ENCODE measurements at places on chromosomes 4 and X.
A peak's percentile ranks its signal among the peaks of the same experiment; 100 is the strongest.

DNA sequence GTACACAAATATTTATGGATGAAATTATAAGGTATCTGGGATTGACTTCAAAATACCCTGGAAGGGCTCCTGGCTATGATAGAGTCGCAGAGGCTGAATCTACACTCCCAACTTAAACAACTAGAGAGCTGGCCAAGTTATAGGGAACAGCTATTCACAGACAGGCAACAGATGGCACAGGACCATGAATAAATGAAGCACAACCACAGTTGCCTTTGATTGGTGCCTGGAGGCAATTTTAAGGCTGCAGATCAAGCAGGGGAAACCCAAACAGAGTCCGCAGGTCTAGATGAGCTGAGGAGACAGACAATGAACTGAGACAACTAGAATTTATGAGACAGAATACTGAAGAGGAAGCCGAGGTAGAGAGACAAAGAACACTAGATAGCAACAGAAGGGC lies 155.9 kb downstream of the EVC2 start:
- DNase-seq: no peak
- peaks cover 73% of the 10 kb centered on the region for H3K36me3 ChIP-seq
- no peaks in the 10 kb centered on the region for H3K27me3 ChIP-seq
- no peak overlapping the region for H3K27ac ChIP-seq

DNA sequence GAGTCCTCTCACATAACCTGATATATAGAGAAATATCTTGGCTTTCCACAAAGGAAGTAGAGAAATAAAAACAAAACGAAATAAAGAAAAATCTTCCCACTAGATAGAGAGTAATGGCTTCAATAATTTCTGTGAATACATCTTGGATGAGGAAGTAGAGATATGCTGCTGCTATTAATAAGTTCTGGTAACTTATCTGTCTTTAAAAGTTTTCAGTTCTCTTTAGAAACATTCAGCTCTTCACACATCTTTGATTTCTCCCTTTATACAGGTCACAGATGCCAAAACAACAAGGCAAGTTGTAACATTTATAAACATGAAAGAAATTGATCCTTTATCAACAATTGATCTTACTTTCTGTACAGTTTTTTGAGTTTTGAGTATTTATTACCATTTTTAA lies 615.8 kb downstream of the TRAM1L1 start:
- H3K4me3 ChIP-seq: no peak overlapping the region
- no peak for DNase-seq
- no peaks in the 10 kb centered on the region for H3K36me3 ChIP-seq
- no peak overlapping the region for H3K27ac ChIP-seq
- H3K4me1 ChIP-seq: peaks cover 6% of the 10 kb centered on the region

DNA sequence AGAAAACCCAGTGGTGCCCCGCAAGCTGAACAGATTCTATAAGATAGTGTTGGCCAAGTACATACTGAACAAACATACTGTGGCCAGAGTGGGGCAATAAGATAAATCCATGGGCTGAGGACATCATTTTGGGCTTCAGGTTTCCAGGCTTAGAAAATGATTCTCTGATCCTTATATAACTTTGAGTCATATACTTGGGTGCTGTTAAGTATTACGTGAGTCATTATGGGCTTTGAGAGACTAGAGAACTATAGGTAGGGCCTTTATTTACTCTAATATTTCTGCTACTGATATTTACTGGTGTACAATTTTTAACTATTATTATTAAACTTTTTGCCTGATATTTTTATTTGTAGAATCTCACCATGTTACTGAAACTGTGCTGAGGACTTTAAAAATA lies 586.1 kb downstream of the CENPC start:
- H3K36me3 ChIP-seq: no peaks in the 10 kb centered on the region
- H3K4me3 ChIP-seq: no peak overlapping the region

GRCh38 chr4:52588097-52588496 lies 71.0 kb downstream of the USP46 start:
- no peaks in the 10 kb centered on the region for H3K27me3 ChIP-seq

GRCh38 chrX:131907488-131908314 lies 115.4 kb upstream of the STK26 start:
- H3K27me3 ChIP-seq: no peaks in the 10 kb centered on the region
- H3K4me1 ChIP-seq: peaks cover 26% of the 10 kb centered on the region
- no peak overlapping the region for H3K27ac ChIP-seq
- no peak for DNase-seq
- no peaks in the 10 kb centered on the region for H3K36me3 ChIP-seq

DNA sequence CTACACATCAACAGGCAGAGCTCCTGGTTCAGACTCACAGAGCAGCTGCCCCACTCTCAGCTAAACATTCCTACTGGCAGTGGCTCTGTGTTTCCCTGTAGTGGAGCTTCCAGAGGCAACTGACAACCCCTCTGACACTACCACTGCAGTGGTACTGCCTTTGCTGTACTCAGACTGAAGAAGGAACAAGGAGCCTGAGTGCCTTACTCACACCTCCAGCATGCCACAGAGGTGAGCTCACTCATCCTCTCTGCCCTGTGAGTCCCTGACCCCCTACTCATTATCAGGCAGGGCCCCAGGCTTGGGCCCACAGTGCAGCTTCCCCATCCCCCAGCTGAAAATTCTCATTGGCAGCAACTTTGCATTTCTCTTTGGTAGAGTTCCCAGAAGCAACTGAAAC lies 240.5 kb upstream of the POF1B start:
- H3K4me3 ChIP-seq: no peak overlapping the region
- no peak overlapping the region for H3K27ac ChIP-seq
- H3K36me3 ChIP-seq: no peaks in the 10 kb centered on the region
- peaks cover 6% of the 10 kb centered on the region for H3K4me1 ChIP-seq
- DNase-seq: no peak
- H3K27me3 ChIP-seq: no peaks in the 10 kb centered on the region

GRCh38 chr4:61527888-61528287 lies 327.8 kb downstream of the ADGRL3 start:
- no peaks in the 10 kb centered on the region for H3K27me3 ChIP-seq
- no peak for DNase-seq
- H3K36me3 ChIP-seq: peaks cover 6% of the 10 kb centered on the region
- no peak overlapping the region for H3K4me3 ChIP-seq
- no peak overlapping the region for H3K27ac ChIP-seq

- H3K36me3 ChIP-seq: no peaks in the 10 kb centered on the region
- H3K27ac ChIP-seq: no peak overlapping the region
- no peaks in the 10 kb centered on the region for H3K27me3 ChIP-seq
- H3K4me1 ChIP-seq: peaks cover 4% of the 10 kb centered on the region
Observed at GRCh38 chrX:101223226-101223625, 3.6 kb downstream of the DRP2 start.

DNA sequence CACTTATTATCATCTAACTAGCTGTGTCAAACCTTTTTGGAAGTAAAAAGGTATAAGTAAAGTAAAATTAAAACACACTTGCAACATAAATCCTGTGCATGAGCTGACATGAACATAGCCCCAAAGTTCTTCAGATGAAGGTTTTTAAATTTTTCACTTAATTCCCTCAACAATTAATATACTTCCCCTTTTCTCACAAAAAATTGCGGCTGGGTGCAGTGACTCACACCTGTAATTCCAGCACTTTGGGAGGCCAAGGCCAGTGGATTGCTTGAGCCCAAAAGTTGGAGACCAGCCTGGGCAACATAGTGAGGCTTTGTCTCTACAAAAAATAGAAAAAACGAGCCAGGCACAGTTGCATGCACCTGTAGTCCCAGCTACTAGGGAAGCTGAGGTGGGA lies 16.8 kb downstream of the RASGEF1B start:
- H3K27me3 ChIP-seq: no peaks in the 10 kb centered on the region
- no peak for DNase-seq
- H3K4me1 ChIP-seq: peaks cover 47% of the 10 kb centered on the region
- no peak overlapping the region for H3K4me3 ChIP-seq
- no peak overlapping the region for H3K27ac ChIP-seq

GRCh38 chr4:23881674-23882337 lies 8.0 kb downstream of the PPARGC1A start:
- no peak overlapping the region for H3K4me3 ChIP-seq
- no peak for DNase-seq
- no peak overlapping the region for H3K27ac ChIP-seq
- H3K4me1 ChIP-seq: peaks cover 39% of the 10 kb centered on the region
- peaks cover 65% of the 10 kb centered on the region for H3K27me3 ChIP-seq

DNA sequence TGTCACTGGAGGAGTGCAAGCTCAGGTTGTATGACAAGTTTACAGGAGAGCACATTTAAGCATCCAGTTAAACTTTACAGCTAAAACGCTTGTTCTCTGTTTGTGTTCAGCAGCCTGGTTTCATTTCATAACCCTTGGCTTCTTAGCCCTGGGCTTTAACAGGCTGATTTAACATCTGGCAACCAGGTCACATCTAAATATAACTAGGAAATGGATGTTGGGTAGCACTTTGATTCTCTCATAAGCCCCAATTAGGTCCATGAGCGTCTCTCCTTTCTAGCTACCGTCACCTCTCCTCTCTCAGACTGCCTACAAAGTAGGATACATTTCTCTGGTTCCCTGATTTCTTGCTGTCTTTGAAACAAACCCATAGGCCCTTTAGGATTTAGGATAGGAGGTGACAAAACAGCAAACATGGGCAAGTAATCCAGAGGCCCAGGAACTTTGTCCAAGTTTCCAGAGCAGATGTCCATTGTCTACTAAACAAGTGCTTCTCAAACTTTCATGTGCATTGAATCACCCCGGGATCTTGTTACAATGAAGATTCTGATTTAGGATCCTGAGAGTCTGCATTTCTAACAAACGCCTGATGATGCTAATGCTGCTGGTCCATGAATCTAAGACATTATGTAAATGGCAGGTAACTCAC lies 22.5 kb downstream of the OTUD6A start:
- no peaks in the 10 kb centered on the region for H3K36me3 ChIP-seq
- H3K4me1 ChIP-seq: peaks cover 10% of the 10 kb centered on the region
- H3K27ac ChIP-seq: no peak overlapping the region
- H3K27me3 ChIP-seq: no peaks in the 10 kb centered on the region

- no peaks in the 10 kb centered on the region for H3K27me3 ChIP-seq
- H3K4me1 ChIP-seq: peaks cover 13% of the 10 kb centered on the region
- H3K27ac ChIP-seq: peak overlapping the region; percentile 13
- no peak for DNase-seq
- peaks cover 19% of the 10 kb centered on the region for H3K36me3 ChIP-seq
Observed at GRCh38 chrX:10108288-10108687, 48.5 kb upstream of the CLCN4 start.

DNA sequence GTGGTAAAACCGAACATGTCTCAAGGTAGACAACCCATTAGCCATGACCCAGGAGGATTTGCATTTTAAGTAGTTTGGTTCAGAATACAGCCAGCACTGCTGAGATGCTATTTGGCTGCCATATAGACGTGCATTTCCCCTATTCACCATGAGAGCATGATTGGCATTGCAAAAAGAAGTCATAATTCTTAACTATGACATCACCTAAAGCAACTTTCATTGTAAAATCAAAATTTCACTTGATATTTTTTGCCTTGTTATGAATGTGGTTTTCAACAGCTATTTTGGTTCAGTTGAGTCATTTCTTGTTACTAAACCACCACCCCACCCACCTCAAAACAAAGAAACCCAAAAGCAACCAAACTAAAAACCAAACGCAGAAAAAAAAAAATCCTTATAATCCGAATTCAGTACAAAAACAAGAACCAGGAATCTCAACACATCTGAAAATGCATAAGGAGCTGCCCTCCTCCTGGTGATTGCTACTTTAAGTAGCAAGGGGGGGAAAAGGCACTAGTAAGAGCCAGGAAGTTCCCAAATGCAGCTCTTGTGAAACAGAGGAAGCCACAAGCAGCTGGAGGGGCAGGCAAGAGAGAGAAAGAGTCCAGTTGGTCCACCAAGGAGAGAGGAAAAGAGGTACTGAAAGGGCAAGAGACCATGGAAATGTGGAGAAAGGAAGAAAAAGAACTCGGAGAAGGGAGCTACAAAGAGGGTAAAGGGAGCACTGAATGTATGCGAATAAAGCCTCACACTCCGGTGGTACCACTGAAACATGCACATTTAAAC lies 3.1 kb downstream of the SLITRK4 start:
- no peaks in the 10 kb centered on the region for H3K36me3 ChIP-seq
- no peak for DNase-seq
- peaks cover 10% of the 10 kb centered on the region for H3K4me1 ChIP-seq
- no peak overlapping the region for H3K27ac ChIP-seq
- H3K4me3 ChIP-seq: peak overlapping the region; percentile 82
- peaks cover 52% of the 10 kb centered on the region for H3K27me3 ChIP-seq

DNA sequence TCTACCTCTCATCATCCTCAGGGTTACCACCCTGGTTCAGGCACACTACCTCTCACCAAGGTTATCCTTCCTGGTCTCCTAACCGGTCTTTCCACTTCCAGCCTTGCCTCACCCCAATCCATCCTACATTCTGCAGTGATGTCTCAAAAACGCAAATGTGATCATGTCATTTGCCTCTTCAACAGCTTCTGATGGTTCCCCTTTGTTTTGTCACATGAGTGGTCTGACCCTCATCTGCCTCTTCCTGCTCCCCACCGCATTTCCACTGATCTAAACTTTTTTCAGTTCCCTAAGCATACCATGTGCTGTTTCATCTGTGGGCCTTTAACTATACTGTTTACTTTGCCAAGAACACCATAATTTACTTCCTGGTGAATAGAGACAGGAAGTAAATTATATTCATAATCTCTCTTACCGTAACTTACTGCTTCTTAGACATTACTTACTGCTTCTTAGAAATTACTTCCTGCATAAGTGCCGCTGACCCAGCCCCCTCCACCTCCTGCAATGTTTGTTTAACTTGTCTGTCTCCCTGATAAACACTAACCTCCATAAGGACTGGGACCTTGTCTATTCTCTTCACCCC lies 27.1 kb upstream of the NSUN7 start:
- H3K27ac ChIP-seq: no peak overlapping the region
- H3K4me3 ChIP-seq: no peak overlapping the region
- H3K36me3 ChIP-seq: no peaks in the 10 kb centered on the region
- DNase-seq: no peak
- H3K27me3 ChIP-seq: no peaks in the 10 kb centered on the region
- peaks cover 16% of the 10 kb centered on the region for H3K4me1 ChIP-seq

DNA sequence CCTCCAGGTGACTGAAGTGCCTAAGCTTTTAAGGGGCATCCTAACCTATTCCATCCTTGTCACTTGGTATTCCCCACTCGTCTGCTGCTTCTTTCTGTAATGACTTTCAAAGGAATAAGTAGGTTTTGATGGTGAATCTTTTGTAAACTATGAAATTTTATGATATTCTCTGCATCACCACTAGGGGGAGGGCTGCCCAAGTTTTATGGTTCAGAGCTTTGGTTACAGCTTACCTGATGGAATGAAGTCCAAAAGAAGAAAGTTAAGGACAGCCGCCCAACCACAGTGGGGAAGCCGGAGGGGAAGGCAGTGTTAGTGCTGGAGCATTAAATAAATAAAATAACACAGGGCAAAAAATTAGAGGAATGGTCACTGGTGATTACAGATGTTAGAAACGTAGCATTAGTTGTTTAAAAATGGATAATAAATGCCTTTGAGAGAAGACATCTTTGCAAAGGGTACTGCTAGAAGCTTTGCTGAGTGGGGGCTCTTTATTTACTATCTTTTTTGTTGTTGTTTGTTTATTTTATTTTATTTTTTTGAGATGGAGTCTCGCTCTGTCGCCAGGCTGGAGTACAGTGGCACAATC lies 204.9 kb downstream of the GBA3 start:
- H3K4me1 ChIP-seq: no peaks in the 10 kb centered on the region
- peaks cover 19% of the 10 kb centered on the region for H3K27me3 ChIP-seq
- no peak for DNase-seq
- H3K36me3 ChIP-seq: no peaks in the 10 kb centered on the region
- H3K27ac ChIP-seq: no peak overlapping the region
